ENCODE measurements at places on chromosomes 16 and 17.

DNA sequence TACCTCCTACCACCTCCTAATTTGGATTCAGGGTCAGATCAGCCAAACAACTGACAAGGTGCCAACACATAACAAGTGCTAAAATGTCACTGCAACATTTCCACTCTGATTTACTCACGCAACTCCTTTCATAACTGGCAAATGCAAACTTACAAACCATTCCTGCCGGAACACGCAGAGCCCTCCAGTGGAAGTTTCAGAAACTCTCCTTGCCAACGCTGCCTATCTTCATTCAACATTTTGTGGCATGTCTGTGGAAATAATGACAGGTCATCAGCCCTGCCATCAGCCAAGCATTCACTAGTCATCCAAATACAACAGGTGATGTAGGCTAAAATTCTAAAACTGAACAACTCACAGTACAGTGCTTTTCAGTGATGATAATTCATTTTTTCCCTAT, 37.7 kb upstream of the OR3A1 start:
- no peak for DNase-seq

DNA sequence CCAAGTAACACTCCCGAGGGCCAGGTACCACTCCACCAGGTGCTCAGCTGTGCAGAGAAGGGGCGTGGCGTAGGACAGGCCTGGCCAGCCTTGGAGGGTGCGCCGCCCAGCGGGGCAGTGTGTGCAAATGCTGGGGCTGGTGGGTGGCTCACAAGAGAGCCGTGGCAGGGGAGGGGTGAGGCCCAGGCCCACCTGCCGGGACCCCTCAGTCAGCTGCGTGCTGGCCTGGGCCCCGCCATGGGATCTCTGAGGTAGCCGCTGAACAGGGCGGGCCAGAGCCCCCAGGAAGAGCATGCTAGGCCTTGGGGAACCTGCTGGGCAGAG, 8.8 kb downstream of the TPSG1 start:
- DNase-seq = no peak

DNA sequence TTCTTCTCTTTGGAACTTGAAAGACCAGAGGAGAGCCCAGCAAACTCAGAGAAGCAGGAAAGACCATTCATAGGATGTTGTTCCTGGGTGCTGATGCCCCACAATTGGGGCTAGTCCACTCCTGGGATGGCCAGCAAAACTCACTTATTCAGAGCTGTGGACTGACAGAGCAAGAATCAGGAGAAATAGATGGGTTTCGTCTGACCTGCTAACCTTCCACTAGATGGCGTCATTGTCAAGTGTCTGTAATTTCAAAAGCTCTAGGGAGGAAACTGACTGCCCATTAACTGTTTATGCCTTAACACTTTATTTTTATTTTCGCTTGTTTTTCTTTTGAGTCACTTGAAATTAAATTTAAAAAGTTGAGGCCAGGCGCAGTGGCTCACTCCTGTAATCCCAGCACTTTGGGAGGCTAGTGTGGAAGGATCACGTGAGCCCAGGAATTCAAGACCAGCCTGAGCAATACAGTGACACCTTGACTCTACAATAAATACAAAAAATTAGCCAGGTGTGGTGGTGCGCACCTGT, 28.7 kb upstream of the MILR1 start:
- DNase-seq = peak; percentile 75

- no peak for DNase-seq
Measured at GRCh38 chr16:63466-63865, 9.0 kb downstream of the RHBDF1 start.

GRCh38 chr16:11621920-11622651, 35.4 kb upstream of the LITAF start:
- peak; percentile 45 for DNase-seq

GRCh38 chr16:11698271-11698689, 30.0 kb downstream of the SNN start:
- no peak for DNase-seq

GRCh38 chr17:37849617-37849972, 74.6 kb upstream of the TBC1D3K start:
- no peak for DNase-seq

All from AG08395 (cell line).